D721Med (cell line): ENCODE measurements at places on chromosomes 11 and 22.

DNA sequence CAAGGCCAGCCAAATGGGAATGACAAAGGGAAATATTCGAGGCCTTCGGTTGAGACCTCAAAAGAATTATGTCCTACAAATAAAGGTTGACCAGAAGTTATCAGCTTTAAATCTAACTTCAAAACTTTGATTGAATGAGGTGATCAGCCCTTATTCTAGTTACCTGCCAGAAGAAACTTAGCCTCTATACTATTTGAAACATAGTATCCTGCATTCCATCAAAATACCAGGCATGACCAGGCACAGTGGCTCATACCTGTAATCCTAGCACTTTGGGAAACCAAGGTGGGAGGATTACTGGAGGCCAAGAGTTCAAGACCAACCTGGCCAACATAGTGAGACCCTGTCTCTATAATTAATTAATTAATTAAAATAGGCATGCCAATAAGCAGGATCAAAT, 44.3 kb upstream of the ADORA2A start:
- DNase-seq: no peak

DNA sequence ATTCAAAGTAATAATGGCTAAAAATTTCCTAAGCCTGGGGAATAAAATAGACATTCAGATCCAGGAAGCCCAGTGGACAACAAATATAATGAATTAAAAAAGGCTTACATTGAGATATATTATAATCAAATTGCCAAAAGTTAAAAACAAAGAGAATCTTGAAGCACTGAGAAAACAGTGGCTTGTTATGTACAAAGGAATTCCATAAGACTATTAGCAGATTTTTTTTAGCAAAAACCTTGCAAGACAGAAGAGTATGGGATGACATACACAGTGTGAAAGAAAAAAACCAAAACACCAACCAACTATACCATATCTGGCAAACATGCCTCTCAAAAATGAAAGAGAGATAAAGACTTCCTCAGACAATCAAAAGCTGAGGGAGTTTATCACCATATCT, 20.7 kb downstream of the OR10V1 start:
- no peak for DNase-seq

DNA sequence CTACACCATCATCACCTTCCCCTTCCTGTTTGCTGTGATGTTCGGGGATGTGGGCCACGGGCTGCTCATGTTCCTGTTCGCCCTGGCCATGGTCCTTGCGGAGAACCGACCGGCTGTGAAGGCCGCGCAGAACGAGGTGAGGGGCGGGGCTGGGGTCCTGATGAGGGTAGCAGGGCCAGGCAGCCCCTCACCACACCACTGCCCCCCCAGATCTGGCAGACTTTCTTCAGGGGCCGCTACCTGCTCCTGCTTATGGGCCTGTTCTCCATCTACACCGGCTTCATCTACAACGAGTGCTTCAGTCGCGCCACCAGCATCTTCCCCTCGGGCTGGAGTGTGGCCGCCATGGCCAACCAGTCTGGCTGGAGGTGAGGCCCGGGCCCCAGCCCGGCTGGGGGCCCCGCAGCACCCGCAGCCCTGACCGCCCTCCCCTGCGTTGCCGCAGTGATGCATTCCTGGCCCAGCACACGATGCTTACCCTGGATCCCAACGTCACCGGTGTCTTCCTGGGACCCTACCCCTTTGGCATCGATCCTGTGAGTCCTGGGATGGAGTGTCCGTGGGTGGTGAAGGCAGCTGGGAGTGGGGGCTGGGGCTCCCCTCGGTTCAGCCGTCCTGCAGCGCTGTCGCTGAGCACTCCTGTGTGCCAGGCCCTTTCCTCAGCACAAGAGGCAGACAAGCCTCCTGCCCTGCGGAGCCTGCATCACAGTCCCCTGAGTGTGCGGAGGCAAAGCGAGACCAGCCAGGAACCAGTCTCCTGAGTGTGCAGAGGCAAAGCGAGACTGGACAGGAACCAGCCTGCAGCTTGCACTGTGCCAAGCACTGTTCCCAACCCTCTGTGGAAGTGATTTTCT, 8.8 kb downstream of the TCIRG1 start:
- peak; percentile 21 for DNase-seq

- no peak for DNase-seq
Measured at GRCh38 chr22:49034836-49035817, 792.5 kb downstream of the BRD1 start.

DNA sequence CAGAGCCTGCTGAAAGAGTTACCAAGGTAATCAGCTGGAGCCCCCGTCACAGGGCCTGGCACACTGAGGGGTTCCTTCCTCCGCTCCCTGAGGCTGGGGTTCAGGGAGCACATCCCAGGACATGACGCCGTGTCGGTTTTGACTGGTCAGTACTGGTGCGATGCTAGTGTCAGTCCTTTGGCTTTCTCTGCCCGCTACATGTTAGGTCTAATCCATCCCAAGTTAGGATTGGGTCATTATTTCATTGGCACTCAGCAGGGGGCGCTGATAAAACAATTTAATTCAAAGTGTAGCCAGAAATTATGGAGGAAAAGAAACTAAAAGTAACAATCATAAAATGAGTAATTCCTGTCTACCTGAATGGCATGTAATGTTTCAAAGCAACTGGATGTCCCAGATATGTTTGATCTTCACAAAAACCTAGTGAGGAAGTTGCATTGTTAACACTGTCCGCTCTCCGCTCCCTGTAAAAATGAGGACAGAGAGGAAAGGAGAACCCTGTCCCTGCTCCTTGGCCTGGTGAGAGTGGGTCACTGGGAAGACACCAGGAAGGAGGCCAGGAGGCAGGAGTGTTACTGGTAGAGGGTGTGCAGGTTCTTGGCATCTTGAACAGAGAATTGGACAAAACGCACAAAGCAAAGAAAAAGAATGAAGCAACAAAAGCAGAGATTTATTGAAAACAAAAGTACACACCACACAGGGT, 27.1 kb downstream of the TSKU start:
- no peak for DNase-seq

DNA sequence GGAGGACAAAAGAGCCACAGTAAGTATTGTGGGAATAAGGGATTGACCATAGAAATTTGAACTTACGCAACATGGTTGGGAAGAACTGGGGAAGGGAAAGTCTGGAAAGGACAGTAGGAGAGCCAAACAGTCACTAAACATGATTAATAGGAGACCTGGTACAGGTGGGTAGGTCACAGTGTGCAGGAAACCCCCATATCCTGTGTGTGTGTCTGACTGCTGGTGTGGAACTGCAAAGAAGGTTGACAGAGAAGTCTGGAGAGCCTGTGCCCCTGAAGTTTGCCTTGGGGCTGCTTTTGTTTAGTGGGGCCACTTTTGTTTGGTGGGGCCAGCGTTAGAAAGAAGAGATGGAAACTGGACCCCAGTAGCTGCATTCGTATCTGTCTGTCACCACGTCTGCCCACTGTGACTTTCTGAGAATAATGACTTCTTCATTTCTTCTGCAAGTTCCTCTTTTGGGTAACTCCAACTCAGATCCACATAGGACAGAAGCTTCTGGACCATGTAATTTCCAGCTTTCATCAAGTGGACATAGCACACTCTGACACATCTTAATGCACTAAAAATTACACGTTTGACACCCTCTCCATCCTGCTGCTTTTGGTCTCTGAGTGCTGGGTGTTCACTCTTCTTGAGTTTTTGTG, 126.8 kb upstream of the RAG2 start:
- no peak for DNase-seq

DNA sequence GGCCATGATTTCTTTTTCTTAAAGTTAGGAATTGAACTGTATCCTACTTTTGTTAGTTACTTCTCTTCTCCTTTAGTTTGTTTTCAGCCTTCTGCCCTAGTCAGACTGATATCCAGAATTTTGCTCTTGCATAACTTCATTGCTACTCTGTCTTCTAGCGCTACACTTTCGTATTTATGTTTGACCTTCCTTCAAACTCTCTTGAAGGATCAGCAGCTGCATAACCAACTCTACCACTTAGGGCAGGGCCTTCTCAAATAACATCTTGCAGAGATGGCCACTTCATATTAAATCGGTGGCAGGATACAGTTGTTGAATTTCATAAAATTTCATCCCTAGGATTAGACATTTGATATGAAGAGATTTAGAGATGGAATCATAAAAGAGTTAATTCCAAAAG, 43.9 kb downstream of the KDM2A start:
- DNase-seq: no peak

DNA sequence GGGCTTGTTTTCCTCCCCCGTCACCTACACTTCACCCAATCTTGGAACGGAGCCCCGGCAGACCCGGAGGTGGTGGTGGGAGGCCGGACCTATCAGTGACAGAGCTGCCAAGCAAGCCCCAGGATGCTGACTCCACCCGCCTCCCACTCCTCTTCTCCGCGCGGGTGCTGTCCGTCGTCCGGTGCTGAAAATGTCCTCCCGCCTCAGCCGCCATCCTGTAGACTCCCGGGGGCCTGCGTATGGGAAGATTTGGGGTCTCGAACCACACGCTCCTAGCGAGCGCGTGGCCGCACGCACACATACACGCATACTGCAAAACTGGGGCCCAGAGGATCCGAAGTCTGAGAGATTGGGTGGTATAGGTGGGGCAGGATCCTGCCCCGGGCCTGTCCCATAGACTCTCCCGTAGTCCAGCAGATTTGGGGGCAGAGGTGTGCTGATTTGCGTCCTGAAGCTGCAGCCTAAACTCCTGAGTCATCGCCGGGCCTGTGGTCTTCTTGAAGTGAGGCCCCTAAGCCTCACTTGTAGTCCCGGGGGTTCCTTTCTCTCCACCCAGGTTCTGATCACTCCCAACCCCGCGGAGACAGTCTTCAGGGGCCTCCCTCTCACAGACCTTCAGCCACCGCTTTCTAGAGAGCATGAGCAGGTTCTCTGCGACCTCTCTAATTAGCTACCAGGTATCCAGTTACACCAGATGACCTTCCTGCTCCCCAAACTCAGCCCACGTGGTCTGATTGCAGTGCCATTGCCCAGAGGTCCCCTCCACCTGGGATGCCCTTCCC, 796 bp upstream of the YIF1A start:
- no peak for DNase-seq

GRCh38 chr11:46537537-46538295, 56.1 kb downstream of the AMBRA1 start:
- peak; percentile 42 for DNase-seq

DNA sequence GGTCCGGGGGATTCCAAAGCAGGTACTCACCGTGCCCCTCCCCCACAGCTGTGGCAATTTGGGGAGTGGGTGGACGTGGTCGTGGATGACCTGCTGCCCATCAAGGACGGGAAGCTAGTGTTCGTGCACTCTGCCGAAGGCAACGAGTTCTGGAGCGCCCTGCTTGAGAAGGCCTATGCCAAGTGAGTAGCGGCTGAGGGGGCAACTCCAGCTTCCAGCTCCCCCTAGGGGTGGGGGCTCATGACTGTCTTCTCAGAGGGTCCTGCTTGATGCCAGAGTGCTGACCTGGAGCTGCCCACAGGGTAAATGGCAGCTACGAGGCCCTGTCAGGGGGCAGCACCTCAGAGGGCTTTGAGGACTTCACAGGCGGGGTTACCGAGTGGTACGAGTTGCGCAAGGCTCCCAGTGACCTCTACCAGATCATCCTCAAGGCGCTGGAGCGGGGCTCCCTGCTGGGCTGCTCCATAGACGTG, 4.2 kb downstream of the CAPN1 start:
- DNase-seq: no peak

- DNase-seq: no peak
Measured at GRCh38 chr11:68683536-68684384, 584 bp upstream of the GAL start.

DNA sequence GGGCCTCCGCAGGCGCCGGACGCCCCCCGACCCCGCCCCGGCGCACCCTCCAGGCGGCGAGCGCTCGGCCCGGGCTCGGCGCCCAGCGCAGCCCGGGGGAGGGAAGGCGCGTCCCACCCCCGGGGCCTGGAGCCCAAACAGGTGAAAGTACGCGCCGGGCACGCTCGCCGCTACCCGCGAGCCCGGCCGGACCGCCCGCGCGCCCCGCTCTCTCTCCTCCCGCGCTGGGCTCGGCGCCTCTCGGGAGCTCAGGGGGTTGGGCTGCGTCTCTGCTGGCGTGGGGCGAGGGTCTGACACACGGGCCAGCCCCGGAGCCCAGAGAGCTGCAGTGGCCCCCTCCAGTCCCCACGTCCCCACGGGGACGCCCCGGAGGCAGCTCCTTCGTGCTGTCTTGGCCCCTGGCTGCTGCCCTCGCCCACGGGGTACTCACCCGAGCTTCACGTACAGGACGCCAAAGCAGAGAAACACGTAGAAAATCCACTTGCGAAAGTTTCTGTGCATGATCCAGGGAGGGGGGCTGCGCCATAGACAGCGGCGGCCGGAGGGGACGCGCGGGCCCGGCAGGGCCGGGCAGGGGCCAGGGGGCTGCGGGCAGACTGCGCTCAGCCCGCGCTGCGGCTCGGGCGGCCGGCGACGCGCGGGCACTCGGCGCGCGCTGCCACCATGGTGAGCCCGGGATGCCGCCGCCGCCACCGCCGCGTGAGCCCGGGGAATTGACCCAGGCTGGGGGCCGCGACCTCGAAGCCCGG, 534 bp downstream of the WNT7B start:
- no peak for DNase-seq

GRCh38 chr22:50302041-50302541, 5.4 kb downstream of the PLXNB2 start:
- DNase-seq: no peak

- DNase-seq: no peak
Measured at GRCh38 chr22:30479981-30480380, 8.2 kb upstream of the SEC14L3 start.

DNA sequence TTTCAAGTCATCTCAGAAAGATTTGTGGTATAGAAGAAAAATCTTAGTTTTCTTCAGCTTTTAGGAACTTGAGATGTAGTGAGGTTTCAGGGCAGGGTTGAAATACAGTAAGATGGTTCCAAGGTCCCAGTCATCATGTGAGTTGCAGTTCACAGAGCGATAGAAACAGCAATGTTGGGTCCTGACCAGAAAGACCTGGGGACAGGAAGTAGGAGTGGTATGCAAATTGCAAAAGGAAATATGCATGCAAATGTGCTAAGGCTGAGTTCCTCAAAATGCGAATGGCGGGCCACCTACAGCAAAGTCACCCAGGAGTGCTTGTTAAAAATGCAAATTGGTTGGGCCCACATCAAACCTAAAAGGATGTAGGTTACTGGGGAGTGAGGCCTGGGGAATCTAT, 1032.7 kb upstream of the TENM4 start:
- DNase-seq: no peak

- no peak for DNase-seq
Measured at GRCh38 chr11:74443071-74443864, 24.1 kb downstream of the KCNE3 start.

DNA sequence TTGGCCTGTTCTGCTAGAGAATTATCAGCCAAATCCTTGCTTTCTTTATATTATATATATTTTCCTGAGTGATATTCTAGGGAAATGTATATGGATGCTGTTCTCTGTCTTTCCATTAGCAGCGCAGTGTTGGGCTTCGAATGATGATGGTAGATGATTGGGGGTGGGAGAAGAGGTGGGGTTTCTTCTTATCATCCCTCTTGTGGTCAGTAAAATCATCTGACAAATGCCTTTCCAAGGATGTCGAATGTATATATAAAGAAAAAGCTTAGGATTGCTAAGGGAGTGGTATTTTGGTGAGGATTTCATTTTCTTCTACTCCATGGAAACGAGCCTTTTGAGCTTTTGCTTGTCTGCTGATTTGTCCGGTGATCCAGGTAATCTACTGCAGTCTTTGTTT, 48.9 kb downstream of the ARHGEF12 start:
- no peak for DNase-seq
